ENCODE measurements at places on chromosomes 7 and 10.

DNA sequence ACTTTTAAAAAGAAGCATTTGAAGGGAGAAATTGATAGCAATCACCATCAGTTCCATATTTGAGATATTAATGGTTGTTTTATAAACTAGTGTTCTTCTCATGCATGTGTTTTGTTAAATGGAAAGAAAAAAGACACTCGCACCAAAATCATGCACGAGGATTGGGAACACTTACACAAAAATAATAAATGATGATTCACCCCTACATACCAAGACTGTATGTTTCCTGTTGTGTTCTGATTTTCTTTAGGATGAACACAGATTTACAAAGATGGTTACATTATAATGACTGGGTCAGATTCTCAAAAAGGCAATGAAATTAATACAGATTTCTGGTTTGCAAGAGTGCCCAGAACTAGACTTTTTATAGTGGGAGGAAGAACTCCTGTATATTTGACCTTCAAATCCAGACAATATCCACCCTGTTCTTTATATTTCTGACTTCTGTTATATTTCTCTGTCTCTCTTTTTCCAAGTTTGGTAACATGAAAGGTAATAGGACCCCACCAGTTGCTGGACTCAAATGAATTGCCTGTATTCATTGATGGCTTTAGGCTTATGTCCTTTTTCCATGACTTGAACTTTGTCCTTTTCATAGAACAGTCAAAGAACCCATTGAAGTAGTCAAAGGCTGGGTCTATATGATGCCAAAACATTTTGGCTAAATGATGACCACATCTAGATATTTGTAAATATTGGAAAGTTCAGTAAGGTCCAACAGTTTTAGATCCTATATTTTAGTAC, 54.4 kb downstream of the SEMA3A start:
- no peak for DNase-seq

- no peak for DNase-seq
Measured at GRCh38 chr7:668139-668931, 58.2 kb upstream of the DNAAF5 start.

DNA sequence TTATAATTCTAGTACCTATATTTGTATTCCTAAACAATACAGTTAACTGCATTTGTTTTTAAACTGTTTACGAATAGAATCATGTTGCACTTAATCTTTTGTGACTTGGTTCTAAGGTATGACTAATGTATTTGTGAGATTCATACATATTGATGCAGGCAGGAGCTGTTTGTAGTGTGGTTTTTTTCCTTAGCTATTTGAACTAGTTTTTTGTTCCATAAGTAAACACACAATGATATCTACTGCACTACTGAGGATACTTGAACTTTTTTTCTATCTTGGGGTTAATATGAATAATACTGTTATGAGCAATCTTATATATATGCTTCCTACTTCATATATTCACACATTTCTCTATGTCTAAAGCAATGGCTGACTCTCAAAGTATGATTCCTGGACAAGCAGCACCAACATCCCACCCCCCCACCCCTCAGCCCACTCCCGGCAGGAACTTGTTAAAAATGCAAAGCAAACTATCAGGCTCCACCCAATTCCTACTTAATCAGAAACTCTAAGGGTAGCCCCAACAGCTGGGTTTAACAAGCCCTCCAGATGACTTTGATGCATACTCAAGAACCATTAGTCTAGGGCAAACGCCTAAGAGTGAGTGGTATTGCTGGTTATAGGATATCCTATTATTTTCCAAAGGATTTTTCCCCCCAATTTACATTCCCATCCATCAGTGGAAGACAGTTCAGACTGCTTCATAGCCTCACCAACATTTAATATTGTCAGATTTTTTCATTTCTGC, 25.8 kb downstream of the BRAF start:
- DNase-seq = no peak

GRCh38 chr10:80154978-80155695, 22.6 kb downstream of the PLAC9 start:
- no peak for DNase-seq

- no peak for DNase-seq
Measured at GRCh38 chr7:140230516-140230860, 53.7 kb upstream of the KDM7A start.

- DNase-seq = no peak
Measured at GRCh38 chr7:23222439-23223030, 24.0 kb upstream of the GPNMB start.

DNA sequence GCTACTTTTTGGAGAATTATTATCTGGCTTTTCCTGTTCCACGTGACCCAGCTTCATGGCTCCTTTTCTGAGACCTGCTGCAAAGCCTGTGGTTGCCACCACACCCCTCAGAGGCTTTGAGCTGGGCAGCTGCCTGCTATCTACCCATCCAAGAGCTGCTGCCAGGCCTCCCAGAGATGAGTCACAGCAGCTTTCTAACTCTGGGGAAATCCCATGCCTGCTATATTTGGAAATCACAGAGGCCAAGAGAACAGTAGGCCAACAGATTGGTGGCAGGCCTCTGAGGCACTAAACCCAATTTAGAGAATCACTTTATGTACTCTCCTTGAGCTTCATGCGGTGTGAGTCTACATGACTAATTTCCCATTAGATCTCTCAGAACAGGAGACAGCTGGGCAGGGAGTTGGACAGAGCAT, 35.2 kb downstream of the SGCE start:
- peak; percentile 65 for DNase-seq

DNA sequence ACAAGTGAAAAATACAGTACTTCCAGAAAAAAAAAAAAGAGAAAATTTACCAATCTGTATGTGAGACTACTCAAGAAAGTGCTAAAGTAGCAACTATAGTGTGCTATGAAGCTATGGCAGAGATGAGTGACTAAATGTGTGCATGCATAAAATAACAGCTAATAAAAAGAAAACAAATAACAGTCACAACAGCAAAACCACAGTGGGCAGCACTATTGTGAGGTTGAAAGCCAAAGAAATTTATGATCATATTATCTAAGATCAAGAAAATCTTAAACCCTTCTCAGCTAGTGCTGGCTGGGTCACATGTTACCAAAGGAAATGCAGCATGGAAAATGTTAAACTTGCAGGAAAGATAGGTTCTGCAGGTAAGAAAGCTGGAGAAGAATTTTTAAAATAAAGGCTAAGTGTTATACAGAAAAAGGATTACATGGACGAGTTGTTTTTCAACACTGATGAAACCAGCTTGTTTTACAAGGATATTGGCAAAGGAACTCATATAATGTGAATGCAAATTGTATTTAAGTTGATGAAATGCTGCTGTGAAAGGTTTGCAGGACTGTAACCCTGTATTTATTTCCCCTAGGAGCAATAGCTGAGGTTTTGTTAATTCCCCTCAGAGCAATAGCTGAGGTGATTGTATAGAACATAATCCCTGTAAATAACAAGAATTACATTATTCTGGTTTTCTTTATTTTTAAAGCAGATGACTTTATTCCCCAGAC, 15.6 kb upstream of the OR2A5 start:
- no peak for DNase-seq

DNA sequence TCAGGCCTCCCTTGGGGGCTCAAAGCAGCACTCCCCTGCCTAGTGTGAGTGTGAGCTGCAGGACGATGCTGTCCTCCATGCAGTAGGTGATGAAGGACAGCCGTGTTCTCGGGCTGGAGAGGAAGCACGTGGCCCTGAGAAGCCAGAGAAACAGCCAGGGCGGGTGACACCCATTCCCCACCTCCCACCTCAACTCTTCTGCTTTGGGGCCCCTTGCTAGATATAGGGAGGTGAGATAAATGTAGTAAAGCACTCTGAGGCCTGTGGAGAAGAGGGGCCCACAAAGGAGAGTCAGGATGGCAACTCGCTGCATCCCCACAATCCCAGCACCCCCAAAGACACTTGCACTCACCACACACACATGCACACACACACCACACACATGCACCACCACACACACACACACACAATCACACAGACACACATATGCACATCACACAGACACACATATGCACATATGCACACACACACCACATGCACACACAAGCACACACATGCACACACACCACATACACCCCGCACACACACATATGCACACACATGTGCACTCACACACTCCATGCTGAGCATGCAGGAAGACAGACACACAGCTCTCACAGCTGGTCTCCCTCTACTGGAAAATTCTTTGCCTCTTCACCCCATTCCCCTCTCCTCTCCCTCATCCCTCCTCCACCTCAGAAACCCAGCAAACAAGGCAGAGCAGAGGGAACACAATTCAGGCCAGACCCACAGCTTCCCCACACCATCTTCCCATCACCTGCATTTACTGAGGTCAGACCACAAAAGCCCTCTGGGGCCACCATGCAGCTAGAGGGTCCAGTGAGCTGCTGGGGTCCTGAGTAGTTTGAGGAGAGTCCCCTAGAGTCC, 30.5 kb downstream of the ANXA8 start:
- no peak for DNase-seq

GRCh38 chr10:90871766-90872647, at the start of gene RPP30:
TSS of gene RPP30 (plus strand) at chr10:90871974. CDS start at chr10:90871987, 13 bp downstream.
- peak; percentile 86 for DNase-seq

GRCh38 chr10:43844221-43844620, 195.5 kb upstream of the ZNF32 start:
- no peak for DNase-seq

DNA sequence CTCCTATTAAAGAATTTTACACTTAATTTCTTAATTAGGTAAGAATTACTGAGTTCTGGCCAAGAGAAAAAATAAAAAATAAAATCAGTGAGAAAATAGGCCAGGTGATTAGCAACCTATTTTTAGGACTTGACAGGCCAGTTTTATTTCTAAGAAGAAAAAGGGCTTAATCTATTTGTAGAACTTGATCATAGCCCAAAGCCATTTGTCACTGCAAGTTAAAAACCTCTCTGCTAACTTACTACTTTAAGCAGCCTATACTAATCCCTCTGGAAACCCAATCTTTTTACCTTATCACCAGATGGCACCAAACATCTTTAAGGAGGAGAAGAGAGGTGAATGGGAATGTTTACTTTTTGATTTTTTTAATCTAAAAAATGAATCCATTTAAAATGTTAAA, 222.1 kb upstream of the RHOBTB1 start:
- no peak for DNase-seq

All from cerebellar cortex (tissue), 1 donor.